ENCODE measurements at places on chromosomes 6 and 20. TPM values are rescaled to one million over a fixed set of nuclear protein-coding genes. Genes with fewer than 3 reads are reported as not detected.

Gene STMND1
- total RNA-seq: not detected

Gene LY6G6C
- not detected for total RNA-seq

DNA sequence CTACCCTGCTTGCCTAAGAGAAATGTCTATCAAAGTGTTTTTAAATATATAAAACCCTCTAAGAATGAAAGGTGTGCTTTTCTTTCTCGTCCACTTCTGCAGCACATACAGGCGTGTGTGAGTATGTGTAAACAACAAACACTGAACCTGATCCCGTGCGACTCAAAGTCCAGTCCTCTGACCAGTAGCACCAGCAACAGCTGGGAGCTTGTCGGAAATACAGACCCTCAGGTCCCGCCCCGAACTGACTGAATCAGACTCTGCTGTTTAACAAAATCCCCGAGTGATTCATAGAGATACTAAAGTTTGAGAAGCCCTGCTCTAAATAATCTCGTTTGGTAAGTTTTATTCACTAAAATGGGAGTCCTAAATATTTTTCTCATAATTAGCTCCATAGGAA lies 208.0 kb upstream of the KCNQ5 start:
- DNase-seq: no peak

DNA sequence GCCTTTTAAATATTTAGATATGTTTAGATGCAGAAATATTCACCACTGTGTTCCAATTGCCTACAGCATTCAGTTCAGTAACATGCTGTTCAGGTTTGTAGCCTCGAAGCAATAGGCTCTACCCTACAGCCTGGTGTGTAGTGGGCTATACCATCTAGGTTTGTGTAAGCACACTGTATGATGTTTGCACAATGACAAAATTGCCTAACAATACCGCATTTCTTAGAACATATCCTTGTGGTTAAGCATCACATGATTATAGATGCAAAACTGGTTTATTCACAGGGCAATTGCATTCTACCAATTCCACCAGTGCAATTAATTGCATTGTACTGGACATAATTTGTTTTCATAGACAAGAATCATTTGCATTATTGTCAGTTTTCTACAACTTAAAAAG lies 7.9 kb upstream of the SLC22A16 start:
- DNase-seq: no peak

GRCh38 chr6:125747589-125748405 lies 1.6 kb upstream of the HEY2 start:
- no peak for DNase-seq

- no peak for DNase-seq
These were observed 47.3 kb downstream of the ARMC2 start for GRCh38 chr6:108895571-108895970.

Data from cardiac septum (tissue), 1 donor.